ENCODE measurements at places on chromosomes 7 and 10.

DNA sequence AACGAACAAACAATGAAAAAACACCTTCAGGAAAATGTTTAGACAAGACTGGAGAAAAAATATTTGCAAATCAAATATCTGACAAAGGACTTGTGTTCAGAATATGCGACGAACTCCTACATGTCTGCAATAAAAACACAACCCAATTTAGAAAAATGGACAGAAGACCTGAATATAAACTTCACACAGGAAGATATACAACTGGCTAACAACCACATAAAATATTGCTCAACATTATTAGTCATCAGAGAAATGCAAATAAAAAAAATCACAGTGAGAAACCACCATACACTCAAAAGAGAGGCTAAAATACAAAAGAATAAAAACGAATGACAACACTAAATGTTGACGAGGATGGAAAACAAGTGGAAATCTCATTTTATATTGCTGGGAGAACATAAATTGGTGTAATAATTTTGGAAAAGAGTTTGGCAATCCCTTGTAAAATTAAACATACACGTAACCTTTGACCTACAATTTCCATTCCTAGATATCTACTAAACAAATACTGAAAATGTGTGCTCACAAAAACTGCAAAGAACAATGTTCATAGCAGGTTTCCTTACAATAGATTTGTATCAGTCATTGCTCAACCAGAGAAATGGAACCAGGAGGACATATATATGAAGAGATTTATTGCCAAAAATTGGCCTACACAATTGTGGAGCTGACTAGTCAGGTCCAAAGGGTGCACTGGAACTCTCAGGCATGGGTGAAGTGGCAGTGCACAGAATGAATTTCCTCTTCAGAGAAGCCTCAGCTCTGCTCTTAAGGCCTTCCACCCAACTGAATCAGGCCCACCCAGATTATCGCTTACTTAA is 82.9 kb upstream of the OGDHL start:
- no peak for DNase-seq

- no peak for DNase-seq
Measured at GRCh38 chr7:128044064-128044463, 12.8 kb upstream of the LRRC4 start.

GRCh38 chr7:69736126-69736810 is 138.0 kb downstream of the AUTS2 start:
- DNase-seq, result no peak

GRCh38 chr10:93462371-93462770 is 19.8 kb downstream of the MYOF start:
- no peak for DNase-seq
